GM13977 (cell line): ENCODE measurements at places on chromosomes 7 and 10.

- DNase-seq: no peak
These were observed 17.3 kb downstream of the NRAP start for GRCh38 chr10:113646336-113647201.

DNA sequence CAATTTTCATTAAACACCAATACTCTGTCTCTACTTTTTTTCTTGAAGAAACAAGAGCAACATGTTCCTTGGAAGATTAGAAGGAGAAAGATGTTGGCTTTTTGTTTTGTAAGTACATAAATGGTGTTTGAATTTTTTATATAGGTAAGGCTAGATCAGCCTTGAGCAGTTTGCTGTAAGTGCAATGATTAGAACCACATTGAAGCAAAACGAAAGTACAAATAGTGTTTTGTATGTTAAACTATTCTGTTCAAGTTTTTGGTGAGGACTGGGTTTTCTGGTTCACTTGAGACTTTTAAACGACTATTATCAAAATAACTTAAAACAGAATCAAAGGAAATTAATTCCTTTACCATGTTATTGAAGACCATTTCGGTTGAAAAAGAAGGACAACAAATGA is 162.9 kb upstream of the NRP1 start:
- no peak for DNase-seq

GRCh38 chr10:20995123-20995987 is 98.2 kb upstream of the NEBL start:
- no peak for DNase-seq

- no peak for DNase-seq
These were observed 33.3 kb upstream of the PCGF5 start for GRCh38 chr10:91187156-91187555.

GRCh38 chr7:39016609-39017008 is 38.9 kb downstream of the POU6F2 start:
- DNase-seq: no peak

DNA sequence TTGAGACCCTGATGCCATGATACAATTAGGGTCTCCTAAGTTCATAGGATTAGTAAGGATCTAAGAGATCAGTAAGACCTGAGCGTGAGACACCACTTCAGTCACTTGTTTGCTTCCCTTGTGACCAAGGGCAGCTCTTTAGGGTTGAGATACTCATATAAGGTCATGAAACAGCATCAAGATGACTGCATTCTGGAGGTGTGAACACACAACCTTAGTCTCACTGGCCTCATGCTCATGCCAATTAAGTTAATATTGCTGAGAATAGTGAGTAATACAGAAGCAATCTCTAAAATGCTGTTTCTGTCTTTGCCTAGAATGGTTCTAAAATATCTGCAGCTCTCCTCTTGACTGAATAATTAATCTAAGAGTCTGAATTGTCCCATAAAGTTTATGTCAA is 39.6 kb upstream of the KLHL7 start:
- DNase-seq: no peak

DNA sequence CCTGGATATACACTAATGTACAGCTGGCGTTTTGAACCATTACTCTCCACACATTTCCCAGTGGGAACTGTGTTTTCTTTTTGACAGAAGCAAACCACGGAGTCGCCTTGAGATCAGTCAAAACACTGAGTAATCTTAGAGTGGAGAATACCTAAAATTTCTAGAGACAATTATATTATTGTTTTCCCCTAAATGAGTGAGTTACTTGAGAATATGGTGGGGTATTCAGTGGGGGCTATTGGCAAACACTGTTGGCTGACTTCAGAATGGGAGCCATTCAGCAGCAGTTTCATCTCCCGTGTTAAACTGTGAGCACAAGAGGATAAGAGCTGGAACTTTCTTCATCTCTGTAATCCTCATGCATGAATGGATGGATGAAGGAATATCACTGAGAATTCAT is 6.2 kb downstream of the IL2RA start:
- no peak for DNase-seq

GRCh38 chr7:151511270-151511669 is 8.4 kb downstream of the RHEB start:
- DNase-seq: no peak

DNA sequence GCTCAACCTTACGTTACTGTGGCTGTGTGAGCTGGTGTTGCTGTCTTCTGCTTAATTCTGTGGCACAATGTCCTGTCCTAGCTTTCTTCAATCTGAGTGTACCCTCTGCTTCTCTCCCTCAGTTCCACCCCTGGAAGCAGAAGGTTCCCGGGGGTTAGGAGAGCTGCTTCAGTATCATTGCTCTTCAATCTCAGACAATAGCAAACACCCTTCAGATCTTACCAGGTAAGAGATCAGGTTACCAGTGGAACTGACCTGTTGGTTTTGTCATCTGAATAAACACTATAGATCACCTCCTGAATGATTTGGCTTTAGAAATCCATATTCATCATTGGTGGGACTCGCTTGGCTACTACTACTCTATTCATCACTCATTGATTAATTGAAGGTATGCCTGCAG is 48.4 kb downstream of the DNAJB9 start:
- no peak for DNase-seq

DNA sequence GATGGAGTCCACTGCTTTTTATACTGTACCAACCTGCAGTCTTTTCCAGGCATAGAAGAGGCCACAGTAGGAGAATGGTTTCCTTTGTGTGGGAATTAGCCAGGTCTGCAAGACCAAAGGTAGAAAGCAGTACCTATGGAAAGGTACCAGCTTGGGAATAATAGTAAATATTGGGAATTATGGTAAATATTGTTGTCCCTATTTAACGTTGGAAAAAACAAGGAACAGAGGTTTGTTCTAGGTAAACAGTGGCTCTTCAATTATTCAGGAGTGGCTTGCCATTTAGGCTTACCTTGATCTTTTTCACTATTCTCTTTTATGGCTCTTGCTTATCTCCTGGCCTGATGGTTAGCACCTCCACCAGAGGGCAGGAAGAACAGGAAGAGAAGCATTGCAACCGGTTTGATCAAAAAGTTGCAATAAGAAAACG is 43.9 kb upstream of the GSAP start:
- no peak for DNase-seq

- no peak for DNase-seq
These were observed 321.3 kb upstream of the MBL2 start for GRCh38 chr10:53093878-53094277.

DNA sequence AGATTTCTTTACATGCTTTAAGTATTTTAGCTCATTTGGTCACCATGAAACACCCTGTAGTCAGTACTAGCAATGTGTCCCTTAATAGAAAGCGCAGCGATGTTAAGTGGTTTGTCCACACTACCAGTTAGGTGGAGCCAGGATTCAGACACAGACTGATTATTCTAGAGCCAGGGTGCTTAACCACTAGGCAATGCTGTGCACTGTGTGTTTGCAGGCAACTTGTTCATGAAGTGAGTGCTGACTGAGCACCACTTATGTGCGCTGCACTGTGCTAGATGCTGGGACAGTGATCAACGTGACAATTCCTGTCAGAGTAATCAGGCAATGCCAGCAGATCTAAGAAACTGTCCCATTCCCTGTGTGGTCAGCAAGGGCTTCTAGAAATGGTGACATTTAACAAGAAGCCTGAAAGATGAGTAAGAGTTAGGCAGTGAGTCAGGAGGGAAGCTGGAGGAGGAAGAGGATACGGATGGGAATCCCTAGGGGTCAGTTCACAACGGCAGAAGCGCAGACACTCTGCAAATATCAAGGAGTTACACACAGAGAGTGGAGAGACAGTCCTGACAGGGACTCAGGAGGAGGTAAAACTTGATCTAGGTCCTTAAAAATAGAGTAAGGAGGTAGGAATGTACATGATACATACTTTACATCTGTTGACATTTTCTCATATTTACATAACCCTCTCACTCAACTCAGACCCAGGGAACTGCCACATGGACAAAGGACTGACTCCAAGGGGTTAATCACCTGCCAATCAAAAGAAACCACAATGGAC is 69.7 kb upstream of the EGR2 start:
- DNase-seq: no peak

DNA sequence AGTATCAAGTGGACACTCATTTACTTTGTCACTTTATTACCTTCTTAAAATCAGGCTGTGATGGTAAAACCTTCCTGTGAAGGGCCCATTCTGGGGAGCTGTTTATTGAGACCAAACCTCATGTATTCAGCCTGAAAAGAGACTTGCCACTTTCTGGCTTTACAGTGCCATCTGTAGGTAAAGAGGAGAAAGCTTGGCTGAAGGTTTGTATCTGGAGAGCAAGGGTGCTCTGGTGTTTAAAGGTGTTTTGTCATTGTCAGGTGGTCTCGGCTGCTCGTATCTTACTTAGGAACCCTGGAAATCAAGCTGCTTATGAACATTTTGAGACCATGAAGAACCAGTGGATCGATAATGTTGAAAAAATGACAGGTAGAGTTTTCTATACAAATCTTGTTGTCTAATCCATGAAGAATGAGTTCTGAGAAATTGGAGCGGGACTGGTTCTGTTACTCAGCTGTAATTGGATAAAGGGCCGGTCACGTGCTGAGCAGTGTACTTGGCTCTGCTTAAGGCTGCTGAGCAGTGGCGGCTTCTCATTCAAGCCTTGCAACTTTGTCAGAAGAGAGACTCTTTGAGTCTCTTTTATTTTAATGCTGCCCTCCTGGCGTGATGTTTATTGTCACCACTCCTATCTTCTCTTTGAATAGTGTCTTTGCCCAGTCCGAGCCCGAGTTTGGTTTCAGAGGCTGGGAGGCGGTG is 46.9 kb downstream of the AP3M1 start:
- peak; percentile 69 for DNase-seq

DNA sequence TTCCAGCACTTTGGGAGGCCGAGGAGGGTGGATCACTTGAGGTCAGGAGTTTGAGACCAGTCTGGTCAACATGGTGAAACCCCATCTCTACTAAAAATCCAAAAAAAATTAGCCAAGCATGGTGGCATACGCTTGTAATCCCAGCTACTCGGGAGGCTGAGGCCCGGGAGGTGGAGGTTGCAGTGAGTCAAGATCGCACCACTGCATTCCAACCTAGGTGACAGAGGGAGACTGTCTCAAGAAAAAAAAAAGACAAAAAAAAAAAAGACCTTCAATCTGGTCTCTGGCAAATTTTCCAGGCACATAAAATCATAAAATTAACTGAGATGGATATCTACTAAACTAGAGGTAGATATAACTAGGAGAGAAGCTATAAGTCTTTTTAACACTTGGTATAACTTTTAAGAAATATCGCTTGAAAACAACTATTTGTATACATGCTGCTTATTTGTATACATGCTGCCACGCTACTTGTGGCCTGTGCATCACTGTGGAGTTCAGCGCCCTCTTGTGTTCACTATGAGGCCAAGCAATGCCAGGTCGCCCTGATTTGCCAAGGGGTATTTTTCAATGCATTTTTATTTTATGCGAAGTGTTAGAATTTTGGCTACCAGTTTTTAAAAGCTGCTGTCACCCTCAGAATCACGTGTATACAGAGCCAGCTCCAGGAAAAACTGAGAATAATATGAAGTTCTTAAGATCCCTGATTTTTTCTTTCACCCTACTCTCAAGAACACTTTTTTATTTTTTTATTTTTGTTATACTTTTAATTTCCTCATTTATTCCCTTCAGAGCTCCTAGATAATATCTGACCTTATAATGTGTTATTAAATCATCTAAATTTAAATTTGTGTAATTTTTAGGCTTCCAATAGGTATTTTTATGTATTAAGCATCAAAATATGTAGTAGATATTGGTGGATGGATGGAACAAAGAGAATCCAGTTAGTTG is 26.7 kb downstream of the CYCS start:
- peak; percentile 71 for DNase-seq

DNA sequence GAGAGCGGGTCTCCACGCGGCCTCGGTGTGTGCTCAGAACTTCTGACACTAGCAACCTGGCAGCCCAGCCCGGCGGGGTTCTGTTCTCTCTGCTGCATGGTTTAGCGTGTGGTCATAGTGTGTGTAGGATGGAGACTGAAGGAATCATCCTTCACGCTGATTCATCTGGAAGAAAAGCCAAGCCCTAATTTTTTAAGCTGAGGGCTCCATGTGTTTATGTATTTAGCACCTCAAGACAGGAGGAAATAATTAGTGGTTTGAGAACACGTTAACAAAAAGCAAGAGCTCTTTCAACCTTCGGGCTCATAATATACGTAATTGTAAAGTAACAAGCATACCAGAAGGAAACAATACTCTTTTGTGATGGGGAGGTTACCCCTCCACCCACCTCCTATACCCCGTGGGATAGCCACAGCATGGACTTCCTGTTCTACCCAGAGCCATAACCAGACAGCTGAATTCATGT is 504.6 kb upstream of the MKI67 start:
- DNase-seq: no peak

DNA sequence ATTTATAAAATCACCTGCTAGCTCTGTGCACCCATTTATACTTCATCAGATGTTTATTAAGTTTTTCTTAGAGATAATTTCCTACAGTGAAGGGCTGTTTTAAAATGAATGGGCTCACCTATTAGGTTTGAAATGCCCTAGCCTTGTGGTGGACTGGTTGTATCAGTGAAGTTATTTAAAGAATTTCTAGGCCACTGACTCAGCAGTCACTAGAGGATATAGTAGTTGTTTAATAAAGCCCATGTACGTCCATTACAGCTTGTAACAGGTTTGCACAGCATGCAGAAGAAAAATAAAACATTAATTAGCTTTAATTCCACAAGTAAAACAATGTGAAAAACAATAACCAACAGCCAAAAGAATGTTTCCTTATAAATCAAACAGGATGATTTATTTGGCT is 128.0 kb downstream of the RSU1 start:
- no peak for DNase-seq

- DNase-seq: no peak
These were observed 729.1 kb upstream of the NRP1 start for GRCh38 chr10:34063592-34063991.

- DNase-seq: no peak
These were observed 57.7 kb upstream of the PPP2R2D start for GRCh38 chr10:131843089-131843595.

DNA sequence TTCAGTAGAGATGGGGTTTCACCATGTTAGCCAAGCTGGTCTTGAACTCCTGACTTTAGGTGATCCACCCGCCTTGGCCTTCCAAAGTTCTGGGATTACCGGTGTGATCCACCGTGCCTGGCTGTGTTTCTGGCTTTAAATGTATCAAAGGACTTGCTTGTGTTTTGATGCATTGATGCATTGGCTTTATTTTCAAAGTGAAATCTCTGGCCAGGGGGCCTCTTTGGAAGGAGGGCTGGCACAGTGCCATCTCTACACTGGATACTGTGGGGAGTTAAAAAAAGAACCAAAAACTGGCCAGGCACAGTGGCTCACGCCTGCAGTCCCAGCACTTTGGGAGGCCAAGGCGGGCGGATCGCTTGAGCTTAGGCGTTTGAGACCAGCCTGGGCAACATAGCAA is 16.0 kb downstream of the MNX1 start:
- DNase-seq: no peak

DNA sequence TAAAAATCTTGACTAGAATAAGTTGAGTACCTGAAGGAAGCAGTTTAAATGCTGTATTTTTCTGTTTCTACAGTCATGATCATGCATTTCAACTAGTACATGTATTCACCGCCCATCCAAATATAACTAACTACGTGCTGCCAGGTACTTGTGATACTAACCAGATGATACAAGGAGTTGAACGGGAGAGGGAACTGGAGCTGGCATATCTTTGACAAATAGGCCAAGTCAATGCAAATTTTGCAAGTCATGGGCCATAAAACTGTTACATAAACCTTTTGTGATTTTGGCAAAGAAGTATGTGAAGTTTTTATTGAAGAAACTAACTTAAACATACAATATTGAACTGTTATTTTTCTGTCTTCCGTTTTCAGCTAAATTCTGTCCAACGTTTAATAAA is 14.5 kb downstream of the NUP42 start:
- DNase-seq: no peak

- DNase-seq: no peak
These were observed 41.1 kb upstream of the CNPY1 start for GRCh38 chr7:155587486-155587885.
